ENCODE measurements at places on chromosomes 4 and X. TPM values are rescaled to one million over a fixed set of nuclear protein-coding genes. Genes with fewer than 3 reads are reported as not detected.

- peak; percentile 75 for DNase-seq
- H3K36me3 ChIP-seq: peaks cover 20% of the 10 kb centered on the region
- no peaks in the 10 kb centered on the region for H3K27me3 ChIP-seq
- H3K27ac ChIP-seq: peak overlapping the region; percentile 89
Observed at GRCh38 chrX:49053223-49054072, 5.4 kb upstream of the CCDC120 start.

DNA sequence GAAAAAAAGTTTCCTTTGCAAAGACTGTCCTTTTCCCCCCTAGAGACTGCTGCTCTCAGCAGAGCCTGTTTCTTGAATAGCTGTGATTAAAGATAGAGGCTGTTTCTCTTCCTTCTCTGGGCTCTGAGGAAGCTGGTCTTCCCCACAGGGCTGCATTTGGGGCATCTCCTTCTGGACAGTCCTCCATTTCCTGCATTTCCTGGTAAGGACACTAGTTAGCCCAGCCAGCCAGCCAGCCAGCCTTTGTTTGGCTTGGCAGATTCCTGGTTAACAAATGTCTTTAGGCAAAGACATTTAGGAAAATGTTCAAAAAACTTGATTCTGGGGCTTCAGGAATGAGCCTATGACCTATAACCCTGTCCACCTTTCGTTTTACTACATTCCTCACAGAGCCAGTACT, 34.0 kb upstream of the PLAC1 start:
- DNase-seq: no peak
- H3K27ac ChIP-seq: no peak overlapping the region
- no peaks in the 10 kb centered on the region for H3K36me3 ChIP-seq
- H3K4me3 ChIP-seq: no peak overlapping the region

DNA sequence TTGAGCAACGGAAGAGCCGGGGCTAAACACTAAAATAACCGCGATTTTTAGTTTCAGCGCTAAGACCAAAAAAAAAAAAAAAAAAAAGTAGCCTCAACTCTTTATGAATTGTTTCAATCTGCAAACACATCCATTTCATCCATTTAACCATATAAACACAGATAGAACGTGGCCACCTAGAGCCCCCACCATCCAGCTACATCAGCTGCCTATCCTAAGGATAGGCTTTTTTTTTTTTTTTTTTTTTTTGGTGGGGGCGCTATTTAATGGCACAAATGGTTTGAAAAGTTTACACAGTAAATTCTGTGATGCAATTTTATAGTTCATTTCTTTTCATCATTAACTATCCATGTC, 492 bp upstream of the HDAC8 start:
- H3K4me3 ChIP-seq: peak overlapping the region; percentile 81
- peak overlapping the region; percentile 69 for H3K27ac ChIP-seq
- peaks cover 13% of the 10 kb centered on the region for H3K36me3 ChIP-seq
- DNase-seq: no peak

The HSD17B13 gene
- not detected for total RNA-seq

The GPAT3 gene
- 4.7 TPM for total RNA-seq

DNA sequence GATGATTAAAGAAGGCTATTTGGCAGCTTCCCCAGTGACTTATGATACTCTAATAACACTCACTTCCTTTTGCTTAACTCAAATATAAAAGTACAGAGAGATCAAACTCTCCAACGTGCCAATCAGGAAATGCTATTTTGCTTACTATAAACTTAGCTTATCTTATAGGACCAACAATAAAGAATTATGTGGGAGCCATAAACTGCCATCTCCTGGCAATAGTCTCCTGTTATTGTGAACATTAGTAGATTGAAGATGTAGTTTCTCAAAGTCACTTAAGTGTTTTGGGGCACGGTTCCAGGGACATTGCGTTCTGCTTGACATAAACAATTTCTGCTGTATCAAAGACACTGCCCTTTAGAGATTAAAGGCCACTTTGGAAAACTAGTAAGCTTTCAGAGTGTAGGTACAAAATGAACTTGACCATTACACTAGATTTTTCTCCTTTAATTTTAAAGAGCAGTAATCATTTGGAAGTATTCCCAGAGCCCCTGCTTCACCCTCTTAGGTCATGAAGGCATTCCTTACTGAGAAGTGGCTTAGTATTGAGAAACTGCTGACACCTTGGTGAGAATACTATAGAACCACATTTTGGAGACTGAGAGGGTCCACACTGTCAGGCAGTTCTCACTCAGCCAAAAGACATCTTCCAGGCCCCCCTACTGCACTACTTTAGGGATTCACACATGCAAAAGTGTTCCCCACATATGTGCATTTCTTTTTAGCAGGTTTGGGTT, 51.9 kb downstream of the MAOA start:
- no peak overlapping the region for H3K4me3 ChIP-seq
- no peaks in the 10 kb centered on the region for H3K36me3 ChIP-seq
- no peak overlapping the region for H3K27ac ChIP-seq
- no peaks in the 10 kb centered on the region for H3K27me3 ChIP-seq

The SPANXD gene
- not detected for total RNA-seq

DNA sequence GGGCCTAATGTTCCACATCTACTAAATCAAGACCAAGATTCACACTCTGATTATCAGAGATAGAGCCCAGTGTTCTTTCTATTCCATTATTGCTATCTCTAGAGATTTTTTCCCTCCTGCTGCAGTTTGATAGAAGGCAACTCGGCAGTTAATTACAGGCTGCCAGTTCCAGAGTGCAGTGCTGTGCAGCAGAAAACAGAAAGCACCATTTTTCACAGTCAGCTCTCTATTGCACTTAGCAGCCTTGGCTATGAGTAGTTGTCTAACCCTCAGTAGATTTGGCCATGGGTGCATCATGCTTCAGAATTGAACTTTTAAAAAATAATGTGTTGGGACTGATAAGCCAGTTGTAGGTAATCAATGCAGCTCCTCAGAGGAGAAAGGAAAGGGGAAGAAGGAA, 295.3 kb downstream of the MID1IP1 start:
- H3K4me1 ChIP-seq: no peaks in the 10 kb centered on the region
- H3K27me3 ChIP-seq: no peaks in the 10 kb centered on the region
- H3K36me3 ChIP-seq: no peaks in the 10 kb centered on the region
- H3K4me3 ChIP-seq: no peak overlapping the region
- DNase-seq: no peak

The FRMD7 gene
- not detected for total RNA-seq

DNA sequence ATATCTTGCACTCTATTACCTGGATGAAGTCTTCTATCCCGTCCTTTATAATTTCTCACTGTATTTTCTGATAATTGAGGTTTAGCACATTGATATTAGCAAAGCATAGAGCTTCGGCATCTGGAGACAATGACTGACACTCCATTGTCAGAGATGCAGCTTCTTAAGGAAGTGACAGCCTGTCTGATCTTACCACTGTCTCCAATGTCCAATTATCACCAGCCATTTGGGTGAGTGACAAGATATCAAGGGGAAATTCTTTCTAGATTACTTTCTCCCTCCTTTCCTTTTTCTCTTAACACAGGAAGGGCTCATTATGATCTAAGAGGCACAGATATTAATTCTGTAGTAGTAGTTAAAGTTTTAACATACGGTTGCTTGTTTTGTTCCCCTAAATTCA, 86.4 kb downstream of the LDB2 start:
- H3K36me3 ChIP-seq: no peaks in the 10 kb centered on the region
- H3K4me3 ChIP-seq: no peak overlapping the region
- H3K4me1 ChIP-seq: no peaks in the 10 kb centered on the region
- no peak for DNase-seq
- no peak overlapping the region for H3K27ac ChIP-seq

GRCh38 chr4:60923075-60923474, 277.1 kb upstream of the ADGRL3 start:
- H3K27ac ChIP-seq: no peak overlapping the region
- H3K4me1 ChIP-seq: no peaks in the 10 kb centered on the region
- H3K36me3 ChIP-seq: no peaks in the 10 kb centered on the region

GRCh38 chr4:8227771-8228318, 28.8 kb downstream of the SH3TC1 start:
- no peak overlapping the region for H3K4me3 ChIP-seq
- no peak for DNase-seq
- no peaks in the 10 kb centered on the region for H3K36me3 ChIP-seq
- H3K4me1 ChIP-seq: no peaks in the 10 kb centered on the region

The USP17L21 gene
- not detected for total RNA-seq

GRCh38 chr4:38124961-38125360, 164.8 kb downstream of the PTTG2 start:
- no peaks in the 10 kb centered on the region for H3K36me3 ChIP-seq
- no peaks in the 10 kb centered on the region for H3K27me3 ChIP-seq
- H3K4me1 ChIP-seq: peaks cover 15% of the 10 kb centered on the region
- no peak for DNase-seq
- no peak overlapping the region for H3K4me3 ChIP-seq
- H3K27ac ChIP-seq: no peak overlapping the region

The MAGEB17 gene
- not detected for total RNA-seq

DNA sequence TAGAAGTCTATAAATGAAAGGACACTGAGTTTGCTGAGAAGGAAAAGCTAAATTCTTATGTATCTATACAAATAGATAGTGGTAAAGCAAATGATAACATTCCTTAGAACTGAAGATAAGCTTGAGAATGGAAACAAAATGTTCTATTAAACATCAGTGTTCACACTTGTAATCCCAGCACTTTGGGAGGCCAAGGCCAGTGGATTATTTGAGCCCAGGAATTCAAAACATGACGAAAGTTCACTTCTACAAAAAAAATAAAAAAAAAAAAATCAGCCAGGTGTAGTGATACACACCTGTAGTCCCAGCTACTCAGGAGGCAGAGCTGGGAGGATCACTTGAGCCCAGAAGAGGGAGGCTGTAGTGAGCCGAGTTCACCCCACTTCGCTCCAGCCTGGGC, 199.8 kb downstream of the COMMD8 start:
- H3K4me3 ChIP-seq: no peak overlapping the region
- no peaks in the 10 kb centered on the region for H3K4me1 ChIP-seq
- DNase-seq: no peak
- H3K36me3 ChIP-seq: no peaks in the 10 kb centered on the region

- H3K4me1 ChIP-seq: peaks cover 15% of the 10 kb centered on the region
- DNase-seq: no peak
- H3K27me3 ChIP-seq: no peaks in the 10 kb centered on the region
- H3K36me3 ChIP-seq: no peaks in the 10 kb centered on the region
Observed at GRCh38 chr4:143402776-143403552, 66.3 kb downstream of the GAB1 start.

The TNMD gene
- not detected for total RNA-seq

GRCh38 chr4:48960988-48961635, 25.0 kb upstream of the CWH43 start:
- no peaks in the 10 kb centered on the region for H3K27me3 ChIP-seq
- DNase-seq: no peak
- peaks cover 39% of the 10 kb centered on the region for H3K4me1 ChIP-seq
- H3K36me3 ChIP-seq: no peaks in the 10 kb centered on the region
- no peak overlapping the region for H3K27ac ChIP-seq

DNA sequence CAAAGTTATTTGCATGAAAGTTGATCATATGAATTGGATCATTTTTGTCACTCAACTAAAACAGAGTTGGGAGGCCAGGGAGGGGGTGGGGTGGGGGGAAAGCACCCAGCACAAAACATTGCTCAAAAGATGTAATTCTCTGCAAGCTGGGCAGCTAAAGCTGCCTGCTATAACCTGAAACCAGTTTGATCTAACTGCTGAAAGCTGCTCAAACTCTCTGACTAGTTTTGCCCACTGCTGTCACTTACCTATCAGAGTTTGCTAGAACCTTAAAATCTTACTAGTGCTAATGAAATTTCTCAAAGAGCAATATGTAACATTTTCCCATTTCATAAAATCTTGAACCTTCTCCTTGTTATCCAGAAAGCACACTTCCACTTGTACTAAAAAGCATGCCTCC, 10.4 kb downstream of the CXCL8 start:
- H3K36me3 ChIP-seq: no peaks in the 10 kb centered on the region
- no peak for DNase-seq
- H3K4me1 ChIP-seq: peaks cover 9% of the 10 kb centered on the region
- H3K27ac ChIP-seq: peak overlapping the region; percentile 52

- H3K27ac ChIP-seq: no peak overlapping the region
- H3K27me3 ChIP-seq: no peaks in the 10 kb centered on the region
- peaks cover 20% of the 10 kb centered on the region for H3K4me1 ChIP-seq
- no peak for DNase-seq
- no peaks in the 10 kb centered on the region for H3K36me3 ChIP-seq
Observed at GRCh38 chr4:141432000-141432712, 204.2 kb upstream of the IL15 start.

The PPID gene
- total RNA-seq: 32.4 TPM

The KLKB1 gene
- 2.9 TPM for total RNA-seq

The GUCY2F gene
- not detected for total RNA-seq

DNA sequence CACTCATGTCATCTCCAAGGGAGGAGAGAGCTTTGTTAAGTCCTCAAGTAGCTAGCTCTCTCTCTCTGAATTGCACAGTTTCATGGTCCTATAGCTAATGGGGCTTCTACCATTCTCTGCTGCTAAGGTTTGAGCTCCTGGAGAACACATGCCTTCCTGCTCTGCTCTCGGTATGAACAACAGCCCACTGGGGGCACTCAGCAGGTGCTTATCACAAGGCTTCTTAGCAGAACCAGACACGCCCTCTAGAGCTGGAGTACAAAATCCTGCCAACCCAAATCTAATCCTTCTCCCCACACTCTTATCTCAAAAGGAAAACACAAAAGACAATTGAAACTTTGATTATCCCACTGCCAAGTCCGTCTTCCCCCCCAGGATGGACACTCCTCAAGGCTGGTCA, 176.5 kb downstream of the HS3ST1 start:
- no peaks in the 10 kb centered on the region for H3K4me1 ChIP-seq
- no peak overlapping the region for H3K4me3 ChIP-seq
- DNase-seq: no peak
- H3K27ac ChIP-seq: no peak overlapping the region
- H3K27me3 ChIP-seq: peaks cover 35% of the 10 kb centered on the region

- no peak for DNase-seq
- H3K27me3 ChIP-seq: no peaks in the 10 kb centered on the region
- H3K36me3 ChIP-seq: peaks cover 5% of the 10 kb centered on the region
- H3K4me3 ChIP-seq: no peak overlapping the region
- no peak overlapping the region for H3K27ac ChIP-seq
- no peaks in the 10 kb centered on the region for H3K4me1 ChIP-seq
Observed at GRCh38 chr4:54172156-54172555, 56.9 kb upstream of the PDGFRA start.

The UCHL1 gene
- 19.3 TPM for total RNA-seq

DNA sequence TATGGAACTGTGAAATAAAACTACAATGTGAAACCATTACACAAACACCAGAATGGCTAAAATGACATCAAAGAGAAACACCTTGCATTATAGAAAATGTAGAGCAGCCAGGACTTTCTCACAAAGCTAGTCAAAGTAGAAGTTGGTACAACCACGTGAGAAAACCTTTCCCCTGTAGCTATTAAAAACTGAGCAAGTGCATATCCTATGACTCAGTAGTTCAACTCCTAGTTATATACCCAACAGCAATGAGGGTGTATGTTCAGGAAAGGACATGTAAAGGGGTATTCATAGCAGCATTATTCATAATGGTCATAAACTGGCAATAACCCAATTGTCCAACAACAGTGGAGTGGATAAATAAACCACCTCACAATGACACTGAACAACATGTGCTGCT, 177.5 kb upstream of the NUDT10 start:
- H3K36me3 ChIP-seq: no peaks in the 10 kb centered on the region
- no peak overlapping the region for H3K27ac ChIP-seq
- no peaks in the 10 kb centered on the region for H3K4me1 ChIP-seq
- H3K4me3 ChIP-seq: no peak overlapping the region
- DNase-seq: no peak

Data from Calu3 (cell line).